Epithelial cell of esophagus (primary cell): ENCODE measurements at places on chromosomes 1 and 21.

DNA sequence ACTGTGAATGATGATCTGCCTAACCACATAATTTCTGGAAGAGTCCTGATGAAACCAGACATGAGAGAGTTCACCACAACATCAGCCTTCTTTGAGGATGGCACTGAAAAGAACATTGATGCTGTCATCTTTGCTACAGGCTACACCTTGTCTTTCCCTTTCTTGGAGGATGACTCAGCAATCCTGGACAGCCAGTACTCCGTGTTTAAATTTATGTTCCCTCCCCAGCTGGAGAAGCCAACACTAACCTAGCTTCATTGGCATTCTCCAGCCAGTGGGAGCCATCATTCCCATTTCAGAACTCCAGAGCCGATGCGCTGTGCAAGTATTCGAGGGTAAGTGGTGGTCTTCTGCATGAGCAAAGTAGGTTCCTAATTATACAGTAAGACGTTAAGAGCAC is 164.1 kb upstream of the POGK start:
- DNase-seq: peak; percentile 36

- no peak for DNase-seq
Observed at GRCh38 chr1:36479505-36480051, 3.1 kb downstream of the CSF3R start.

DNA sequence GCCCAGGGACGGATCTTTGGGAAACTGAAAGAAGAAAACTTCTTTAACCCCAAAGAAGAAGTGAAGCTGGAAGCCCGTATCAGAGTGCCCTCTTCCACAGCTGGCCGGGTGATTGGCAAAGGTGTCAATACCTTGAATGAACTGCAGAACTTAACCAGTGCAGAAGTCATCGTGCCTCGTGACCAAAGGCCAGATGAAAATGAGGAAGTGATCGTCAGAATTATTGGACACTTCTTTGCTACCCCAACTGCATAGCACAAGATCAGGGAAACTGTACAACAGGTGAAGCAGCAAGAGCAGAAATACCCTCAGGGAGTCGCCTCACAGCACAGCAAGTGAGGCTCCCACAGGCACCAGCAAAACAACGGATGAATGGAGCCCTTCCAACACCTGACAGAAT is 114.0 kb downstream of the NBPF12 start:
- no peak for DNase-seq

GRCh38 chr21:44865561-44866280 is 7.8 kb downstream of the PTTG1IP start:
- DNase-seq: no peak

- no peak for DNase-seq
Observed at GRCh38 chr1:168091063-168091462, 45.7 kb downstream of the GPR161 start.

DNA sequence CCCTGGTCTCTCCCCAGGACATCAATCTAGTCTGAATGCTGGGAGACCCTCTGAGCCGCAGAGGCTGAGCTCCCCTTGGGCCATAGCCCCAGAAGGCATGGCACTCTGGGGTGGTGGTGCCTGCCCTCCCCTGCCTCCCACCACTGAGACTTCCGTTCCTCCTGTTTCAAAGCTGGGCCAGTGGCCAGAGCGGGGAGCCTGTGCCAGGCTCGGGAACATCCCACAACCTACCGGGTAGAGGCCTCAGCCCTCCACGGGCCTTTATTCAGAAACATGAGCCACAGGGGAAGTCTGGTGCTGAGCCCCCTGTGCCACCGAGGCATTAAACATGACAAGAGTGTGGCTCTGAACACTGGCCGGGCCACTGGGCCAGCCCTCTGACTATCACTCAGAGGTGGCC is 8.1 kb downstream of the CCDC24 start:
- no peak for DNase-seq

DNA sequence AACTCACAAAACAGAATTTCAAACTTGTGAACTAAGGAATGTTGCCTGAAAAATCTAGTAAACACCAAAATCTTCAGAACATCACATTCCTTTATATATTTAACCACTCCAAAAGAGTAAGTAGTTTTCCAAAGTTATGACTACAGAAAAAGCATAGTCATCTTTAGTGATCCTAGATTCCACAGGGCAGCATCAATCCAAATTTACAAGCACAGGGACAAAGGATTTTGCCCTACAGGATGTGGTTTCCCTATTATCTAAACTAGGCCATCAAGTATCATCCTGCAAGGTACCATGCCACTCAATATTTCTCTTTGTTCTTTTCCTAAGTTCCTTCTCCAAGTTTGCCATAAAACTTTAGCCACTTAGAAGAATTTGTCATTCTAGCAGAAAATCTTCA is 33.0 kb downstream of the COP1 start:
- DNase-seq: no peak

GRCh38 chr1:178530037-178530402 is 17.1 kb downstream of the TEX35 start:
- DNase-seq: peak; percentile 91

DNA sequence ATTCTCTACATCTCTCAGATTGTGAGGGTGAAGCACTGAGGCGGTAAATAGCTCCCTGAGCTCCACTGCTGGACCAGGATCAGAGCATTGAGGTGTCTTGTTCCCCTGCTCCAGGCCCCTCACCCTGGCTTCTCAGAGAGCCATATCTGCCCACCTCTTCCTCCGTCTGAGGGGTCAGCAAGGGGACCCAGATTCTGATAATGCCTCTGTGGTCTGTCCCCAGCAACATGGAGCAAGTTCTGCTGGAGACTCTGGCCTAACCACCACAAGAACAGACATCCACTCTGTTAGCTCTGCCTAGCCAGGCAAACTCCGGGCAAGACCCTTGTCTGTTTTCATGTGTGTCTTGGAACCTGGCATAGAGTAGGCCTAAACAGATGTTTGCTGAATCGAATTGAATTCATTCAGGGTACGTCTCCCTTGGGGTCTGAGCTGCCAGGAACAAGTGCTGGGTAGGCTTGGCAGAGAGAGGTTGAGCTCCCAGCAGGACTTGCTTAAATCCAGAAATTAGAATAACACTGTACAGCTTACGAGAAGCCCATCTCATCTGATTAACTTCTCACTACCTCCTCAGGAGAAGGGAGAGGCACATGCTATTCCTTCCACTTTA is 2.3 kb downstream of the TRAF5 start:
- no peak for DNase-seq

GRCh38 chr21:36630485-36631206 is 68.3 kb upstream of the SIM2 start:
- peak; percentile 61 for DNase-seq

DNA sequence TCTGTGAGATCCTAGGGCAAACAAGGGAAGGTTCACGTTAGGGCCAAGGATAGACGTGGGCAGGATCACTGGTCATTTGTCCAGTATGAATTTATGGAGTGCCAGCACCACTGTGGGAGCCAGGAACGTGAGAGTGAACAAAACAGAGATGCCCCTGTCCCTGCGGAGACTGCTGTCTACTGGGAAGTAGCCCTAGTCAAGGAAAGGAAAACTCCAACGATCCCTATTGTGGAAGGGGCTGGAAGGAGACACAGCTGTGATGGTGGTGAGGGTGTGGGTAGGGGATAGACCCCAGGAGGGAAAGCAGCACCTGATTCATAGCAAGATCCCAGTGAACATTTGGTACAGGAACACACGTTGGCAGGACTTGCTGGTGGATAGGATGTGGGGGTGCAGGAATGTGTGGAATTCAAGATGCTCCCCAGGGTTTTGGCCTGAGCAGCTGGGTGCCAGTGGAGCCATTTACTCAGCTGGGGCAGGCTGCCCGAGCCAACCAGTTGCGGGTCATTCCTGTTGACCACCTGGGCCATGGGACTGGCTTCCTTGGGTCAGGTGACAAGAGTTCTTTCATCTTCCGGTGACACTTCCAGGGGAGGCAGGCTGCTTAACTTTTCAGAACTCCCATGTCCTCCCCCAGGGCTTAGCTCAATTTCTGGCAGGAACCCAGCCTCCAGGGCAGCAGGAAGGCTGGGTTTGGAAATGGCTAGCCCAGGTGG is 1.2 kb upstream of the ATP13A2 start:
- DNase-seq: no peak

DNA sequence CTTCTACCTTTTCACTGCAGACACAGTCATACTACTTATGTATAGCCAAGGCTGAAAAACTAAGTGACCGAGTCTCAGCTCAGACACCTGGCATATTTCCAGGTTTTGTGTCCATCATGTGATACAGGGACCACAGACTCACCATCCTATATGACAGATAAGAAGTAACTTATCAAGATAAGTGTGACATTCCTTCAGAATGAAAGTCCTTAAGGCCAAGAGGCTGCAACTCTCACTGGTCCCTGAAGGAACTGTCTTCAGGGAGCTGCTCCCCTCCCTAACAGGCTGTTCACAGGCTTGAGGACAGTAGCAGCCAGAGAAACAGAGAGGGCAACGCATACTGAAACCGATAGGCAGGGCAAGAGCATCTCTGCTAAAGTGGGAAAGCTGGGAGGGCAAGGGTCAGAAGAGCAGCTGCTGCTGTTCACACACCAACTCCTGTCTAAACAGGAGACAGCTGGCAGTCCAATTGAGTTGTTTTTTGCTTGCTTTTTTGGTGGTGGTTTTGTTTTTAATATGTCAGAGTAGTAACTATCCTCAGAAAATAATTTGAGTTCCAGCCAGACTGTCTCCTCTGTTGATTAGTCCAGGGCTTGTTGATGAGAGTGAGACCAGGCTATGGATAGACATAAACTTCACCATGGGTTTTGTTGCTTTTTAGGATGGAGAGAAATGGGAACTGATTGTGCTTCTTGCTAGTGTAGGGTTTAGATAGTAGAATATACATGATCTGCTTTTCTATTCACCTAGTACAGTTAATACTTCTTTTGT is 67.7 kb downstream of the MACF1 start:
- no peak for DNase-seq

GRCh38 chr1:2358651-2359640 is 32.4 kb downstream of the MORN1 start:
- no peak for DNase-seq

DNA sequence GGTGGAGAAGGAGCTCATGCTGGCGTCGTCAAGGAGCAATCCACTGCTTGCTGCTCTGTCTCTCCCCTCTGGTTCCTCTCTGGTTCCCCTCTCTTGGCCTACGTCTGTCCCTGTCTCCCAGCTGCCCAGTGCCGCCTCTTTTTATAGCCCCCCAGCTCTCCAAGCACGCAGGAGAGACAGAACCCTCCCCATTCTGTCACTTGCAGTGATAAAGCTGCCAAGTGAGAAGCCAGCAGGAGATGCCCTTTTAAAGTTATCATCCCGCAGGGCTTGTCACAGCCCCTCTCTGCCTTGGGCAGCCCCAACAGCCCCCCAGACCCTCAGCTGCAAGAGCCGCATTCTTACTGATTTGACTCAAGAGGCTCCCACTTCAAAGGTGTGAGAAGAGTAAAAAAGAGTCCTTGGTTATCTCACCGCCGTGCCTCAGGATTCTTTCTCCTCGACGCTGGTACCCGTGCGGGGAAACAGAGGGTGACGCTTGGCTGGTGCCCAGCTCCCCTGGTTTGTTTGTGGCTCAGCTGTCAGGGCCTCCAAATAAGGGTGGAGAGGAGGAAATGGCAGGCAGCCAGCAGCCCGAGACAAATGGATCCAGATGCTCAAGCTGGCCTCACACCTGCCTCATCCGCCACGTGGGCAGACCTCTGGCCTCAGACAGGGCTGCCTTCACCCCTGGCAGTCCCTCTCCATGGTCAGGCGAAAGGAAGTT is at the start of gene NPPA:
NPPA (minus strand) TSS at position 117 of the 706 bp plus-strand sequence; CDS start at position 18, 99 bp downstream.
- DNase-seq: no peak

- no peak for DNase-seq
Observed at GRCh38 chr1:32256473-32257226, 5.6 kb downstream of the LCK start.

- no peak for DNase-seq
Observed at GRCh38 chr1:226520640-226521355, 27.8 kb upstream of the STUM start.

DNA sequence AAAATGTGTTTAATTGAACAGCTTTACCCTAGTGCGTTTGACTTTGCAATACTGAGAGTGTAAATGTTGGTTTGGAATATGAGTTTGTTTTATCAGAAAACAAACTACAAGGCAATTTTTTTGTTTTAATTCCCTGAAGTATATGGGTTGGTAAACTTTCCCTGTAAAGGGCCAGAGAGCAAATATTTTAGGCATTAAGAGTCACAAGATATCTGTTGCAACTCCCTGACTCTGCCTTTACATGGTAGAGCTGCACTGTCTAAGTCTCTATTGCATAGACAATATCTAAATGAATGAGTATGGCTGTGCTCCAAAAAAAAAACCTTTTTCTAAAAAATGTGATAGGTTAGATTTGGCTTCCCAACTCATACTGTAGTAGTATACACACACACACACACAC is 115.1 kb upstream of the PBX1 start:
- no peak for DNase-seq

GRCh38 chr1:163439471-163439870 is 117.7 kb downstream of the NUF2 start:
- DNase-seq: no peak

- DNase-seq: peak; percentile 26
Observed at GRCh38 chr1:43359696-43360095, 915 bp downstream of the CDC20 start.

GRCh38 chr1:22296701-22297591 is 154.0 kb upstream of the WNT4 start:
- peak; percentile 53 for DNase-seq

GRCh38 chr21:31915566-31915965 is 42.7 kb downstream of the HUNK start:
- no peak for DNase-seq

- no peak for DNase-seq
Observed at GRCh38 chr1:111633736-111634247, 14.2 kb downstream of the RAP1A start.

DNA sequence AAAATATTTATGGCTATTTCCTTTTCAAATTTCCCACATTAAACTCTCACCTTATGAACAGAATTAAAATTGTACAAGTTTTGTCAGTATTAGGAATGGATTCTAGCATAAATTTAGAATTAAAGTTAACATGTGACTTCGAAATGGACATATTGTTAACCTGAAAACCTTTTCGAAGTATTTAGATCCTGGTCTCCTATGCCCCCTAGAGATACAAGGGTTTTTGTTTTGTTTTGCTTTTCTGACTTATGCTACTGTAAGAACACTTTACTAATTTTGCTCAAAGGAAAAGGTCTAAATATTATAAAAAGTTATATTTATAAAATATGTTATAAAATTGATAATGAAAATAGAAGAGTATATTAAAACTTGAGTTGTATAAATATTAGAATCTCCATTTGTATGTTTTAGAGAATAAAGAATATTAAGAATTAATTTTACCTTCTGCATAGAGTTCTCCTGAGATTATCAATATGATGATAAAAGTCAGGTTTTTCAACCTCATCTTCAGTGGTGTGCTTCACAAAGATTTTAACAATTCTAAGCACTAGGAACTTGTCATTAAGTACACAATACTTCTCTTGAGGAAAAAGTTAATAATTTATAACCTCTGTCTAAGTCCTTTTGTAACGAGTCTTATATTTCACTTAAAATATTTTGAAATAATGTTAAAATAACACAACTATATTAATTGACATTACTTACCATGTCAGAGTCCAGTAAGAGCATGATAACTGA is at the start of gene F13B:
F13B (minus strand) TSS at position 542 of the 738 bp plus-strand sequence; CDS start at position 505, 37 bp downstream.
- DNase-seq: no peak

GRCh38 chr1:206824331-206824730 is 41.1 kb upstream of the IL20 start:
- DNase-seq: no peak

GRCh38 chr1:114901814-114902213 is 47.2 kb downstream of the SYCP1 start:
- no peak for DNase-seq
